ENCODE measurements at places on chromosomes 7 and 10.

- no peak for DNase-seq
These were observed 114.0 kb downstream of the RAB18 start for GRCh38 chr10:27618036-27618615.

GRCh38 chr10:58806970-58807628 is 294.4 kb downstream of the BICC1 start:
- no peak for DNase-seq

DNA sequence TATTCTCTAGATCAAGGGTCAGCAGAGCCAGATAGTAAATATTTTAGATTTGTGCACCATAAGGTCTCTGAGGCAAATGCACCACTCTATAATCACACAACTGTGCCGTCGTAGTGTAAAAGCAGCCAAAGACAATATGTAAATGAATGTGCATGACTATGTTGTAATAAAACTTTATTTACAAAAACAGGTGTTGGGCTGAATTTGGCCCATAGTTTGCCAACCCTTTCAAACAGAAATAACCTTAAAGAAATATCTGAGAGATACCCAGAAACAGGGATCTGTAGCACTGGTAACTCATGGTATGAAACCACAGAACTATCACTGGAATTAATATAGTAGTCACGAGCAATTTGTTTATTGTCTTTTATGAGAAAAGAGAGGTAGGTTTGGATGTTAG is 86.0 kb downstream of the ARID5B start:
- DNase-seq: no peak

DNA sequence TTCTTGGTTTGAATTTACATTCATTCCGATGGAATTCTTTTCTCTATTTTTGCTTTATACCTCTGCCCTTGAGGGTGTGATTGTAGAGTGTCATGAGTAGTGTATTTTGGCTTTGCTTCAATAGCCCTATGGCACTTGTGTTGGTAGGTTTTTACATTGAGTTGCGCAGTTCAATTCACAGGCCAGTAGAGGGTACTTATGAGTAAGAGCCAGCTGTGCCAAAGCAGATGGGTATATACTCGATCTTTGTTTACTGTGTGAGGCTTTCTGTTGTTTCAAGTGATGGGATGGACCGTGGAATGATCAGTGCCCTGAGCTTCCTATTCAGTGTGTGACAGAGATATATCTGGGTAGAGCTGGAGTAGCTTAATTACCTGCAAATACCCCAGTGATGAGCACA is 4.3 kb upstream of the AKR1C3 start:
- no peak for DNase-seq

DNA sequence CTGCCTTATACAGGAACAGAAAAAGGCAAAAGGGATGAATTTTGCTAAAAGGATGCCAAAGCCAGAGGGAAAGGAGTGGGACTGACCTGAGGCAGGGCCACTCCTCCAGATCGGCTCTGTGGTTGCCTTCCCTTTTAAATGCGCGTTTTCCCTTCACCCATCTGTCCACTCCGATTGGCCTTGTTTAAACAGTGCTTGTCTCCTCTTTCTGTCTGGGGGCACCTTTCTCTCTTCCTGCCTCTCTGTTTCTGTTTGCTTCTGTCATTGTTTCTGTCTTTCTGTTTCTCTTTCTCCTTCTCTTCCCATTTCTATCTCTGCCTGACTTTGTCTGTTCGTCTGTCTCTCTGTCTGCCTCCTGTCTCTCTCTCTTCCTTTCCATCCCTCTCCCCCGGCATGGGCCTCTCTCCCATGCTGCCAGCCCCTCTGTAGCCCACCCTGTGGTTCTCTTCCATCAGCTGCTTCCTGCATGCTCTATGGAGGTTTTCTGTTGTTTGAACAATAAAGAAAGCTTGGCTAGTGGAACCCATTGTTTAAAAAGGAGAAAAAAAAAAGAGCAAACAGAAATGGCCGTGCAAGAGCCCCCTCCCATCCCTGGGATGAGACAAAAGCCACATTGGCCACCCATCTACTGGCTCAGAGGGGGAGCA is 29.5 kb upstream of the HSPB1 start:
- no peak for DNase-seq

DNA sequence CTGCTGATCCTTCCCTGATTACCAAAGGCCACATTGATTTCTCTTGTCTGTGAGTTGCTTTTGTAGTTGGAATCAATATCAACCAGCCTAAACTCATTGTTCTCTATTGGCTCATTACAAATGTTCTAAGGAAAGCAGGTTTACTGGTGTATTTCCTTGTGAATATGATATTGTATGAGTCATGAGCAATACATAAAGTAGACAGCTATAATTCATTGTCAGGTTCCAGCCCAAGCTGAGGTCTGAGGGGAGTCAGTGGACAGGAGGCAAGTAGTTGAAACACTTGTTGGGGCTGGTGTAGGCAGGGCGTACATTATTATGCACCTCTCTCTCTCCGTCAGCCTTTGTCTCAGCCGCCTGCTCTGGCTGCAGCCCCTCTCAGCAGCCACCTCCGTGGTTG is 451.7 kb downstream of the IPMK start:
- no peak for DNase-seq

DNA sequence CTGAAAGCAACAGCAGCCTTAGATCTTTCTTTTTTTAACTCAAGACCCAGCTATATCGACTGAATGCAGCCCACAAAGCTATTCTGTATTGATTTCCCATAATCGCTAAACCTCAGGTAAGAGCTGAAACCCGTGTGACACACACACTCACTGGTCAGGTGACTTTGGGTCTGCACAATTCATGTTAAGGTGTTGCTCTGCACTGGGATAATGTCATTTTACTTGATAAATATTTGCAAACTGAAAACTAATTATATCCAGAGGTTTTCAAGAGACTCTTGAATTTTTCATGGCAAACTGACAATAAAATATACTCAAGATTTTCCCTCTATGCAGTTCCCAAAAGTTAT is 33.1 kb downstream of the SCRN1 start:
- DNase-seq: no peak

DNA sequence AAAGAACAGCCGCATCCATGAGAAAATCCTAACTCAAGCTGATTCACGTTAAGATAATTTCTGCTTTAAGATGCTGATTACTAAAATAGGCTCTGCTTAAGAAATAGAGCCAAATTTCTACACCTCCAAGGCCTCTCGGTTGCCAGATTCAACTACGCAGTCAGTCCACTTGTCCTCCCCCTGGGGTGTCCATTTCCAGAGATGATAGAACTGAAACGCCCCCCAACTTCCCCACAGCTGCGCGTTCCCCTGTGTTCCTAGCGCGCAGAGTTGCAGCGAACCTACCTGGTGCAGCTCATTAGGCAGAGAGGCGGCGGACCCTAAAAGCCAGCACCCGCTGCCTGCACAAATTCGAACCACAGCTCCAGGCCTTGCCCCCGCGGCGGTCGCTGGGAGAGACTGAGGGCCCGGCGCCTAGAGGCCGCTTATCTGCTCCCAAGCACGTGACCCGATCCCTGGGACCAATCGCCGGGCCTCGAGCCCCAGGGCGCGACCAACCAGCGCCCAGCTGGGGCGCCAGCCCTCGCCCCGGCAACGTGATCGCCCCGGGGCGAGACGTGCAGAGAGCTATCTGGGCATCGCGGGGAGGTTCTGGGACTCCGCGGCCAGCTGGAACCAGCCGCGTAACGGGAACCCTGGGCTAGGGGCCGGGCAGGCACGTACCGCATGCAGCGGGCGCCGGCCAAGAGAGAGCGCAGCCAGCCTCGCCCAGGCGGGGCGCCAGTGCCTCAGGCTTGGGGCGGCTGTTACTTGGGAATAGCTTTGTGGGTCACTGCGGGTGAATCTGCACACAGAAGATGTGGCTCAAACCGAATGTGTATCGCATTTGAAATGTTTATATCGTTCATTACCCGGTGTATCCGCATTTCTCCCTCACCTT is at the start of gene PPP1R3C:
TSS of gene PPP1R3C (minus strand) at position 401 of the 880 bp plus-strand sequence. CDS start at position 299, 102 bp downstream.
- DNase-seq: no peak

GRCh38 chr10:74072503-74072902 is 74.6 kb downstream of the VCL start:
- no peak for DNase-seq

GRCh38 chr10:21919906-21920305 is 83.6 kb downstream of the DNAJC1 start:
- no peak for DNase-seq

DNA sequence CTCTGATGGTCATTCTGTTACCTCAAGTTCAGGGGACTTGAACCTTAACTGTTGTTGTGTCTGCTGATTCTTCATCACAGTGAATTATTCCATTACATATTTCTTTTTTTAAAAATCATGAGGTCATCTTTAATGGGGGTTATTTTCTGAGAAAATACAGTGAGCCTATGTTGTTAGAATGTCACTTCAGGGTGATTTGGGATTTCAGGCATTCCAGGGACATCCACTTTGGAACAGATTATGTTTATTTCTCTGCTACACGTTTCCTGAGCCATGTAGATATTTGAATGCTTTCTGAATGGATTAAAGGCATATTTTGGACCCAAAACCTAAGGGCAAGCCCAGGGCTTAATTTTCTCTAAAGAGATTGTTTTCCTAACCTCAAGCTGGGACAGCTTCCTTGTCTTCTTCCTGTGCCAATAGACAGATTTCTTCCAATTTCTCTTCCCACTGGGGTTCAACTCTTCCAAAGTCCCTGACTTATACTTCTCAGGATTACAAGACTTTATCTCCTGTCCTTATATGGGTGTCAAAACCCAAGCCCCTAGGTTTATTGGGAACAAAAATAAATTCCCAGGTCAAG is 271.7 kb downstream of the ARHGAP12 start:
- DNase-seq: no peak

DNA sequence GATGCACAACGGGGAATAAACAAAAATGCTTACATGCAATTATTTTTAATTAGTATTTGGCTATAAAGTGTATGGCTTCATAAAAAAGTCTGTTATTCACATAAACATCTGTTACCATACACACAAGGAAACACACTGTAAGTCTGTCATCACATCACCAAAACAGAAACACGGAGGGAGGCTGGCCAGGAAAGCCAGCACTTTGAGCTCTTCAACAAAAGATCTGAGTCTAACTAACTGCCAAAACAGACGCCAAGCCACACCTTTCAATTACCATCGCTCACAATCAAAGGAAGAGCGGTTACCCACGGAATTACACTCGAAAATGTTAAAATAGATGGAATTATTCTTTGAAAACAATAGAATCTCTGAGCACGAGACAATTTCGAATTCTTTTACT is 49.2 kb upstream of the MGMT start:
- no peak for DNase-seq

- no peak for DNase-seq
These were observed 40.5 kb upstream of the RHEB start for GRCh38 chr7:151560243-151560642.

DNA sequence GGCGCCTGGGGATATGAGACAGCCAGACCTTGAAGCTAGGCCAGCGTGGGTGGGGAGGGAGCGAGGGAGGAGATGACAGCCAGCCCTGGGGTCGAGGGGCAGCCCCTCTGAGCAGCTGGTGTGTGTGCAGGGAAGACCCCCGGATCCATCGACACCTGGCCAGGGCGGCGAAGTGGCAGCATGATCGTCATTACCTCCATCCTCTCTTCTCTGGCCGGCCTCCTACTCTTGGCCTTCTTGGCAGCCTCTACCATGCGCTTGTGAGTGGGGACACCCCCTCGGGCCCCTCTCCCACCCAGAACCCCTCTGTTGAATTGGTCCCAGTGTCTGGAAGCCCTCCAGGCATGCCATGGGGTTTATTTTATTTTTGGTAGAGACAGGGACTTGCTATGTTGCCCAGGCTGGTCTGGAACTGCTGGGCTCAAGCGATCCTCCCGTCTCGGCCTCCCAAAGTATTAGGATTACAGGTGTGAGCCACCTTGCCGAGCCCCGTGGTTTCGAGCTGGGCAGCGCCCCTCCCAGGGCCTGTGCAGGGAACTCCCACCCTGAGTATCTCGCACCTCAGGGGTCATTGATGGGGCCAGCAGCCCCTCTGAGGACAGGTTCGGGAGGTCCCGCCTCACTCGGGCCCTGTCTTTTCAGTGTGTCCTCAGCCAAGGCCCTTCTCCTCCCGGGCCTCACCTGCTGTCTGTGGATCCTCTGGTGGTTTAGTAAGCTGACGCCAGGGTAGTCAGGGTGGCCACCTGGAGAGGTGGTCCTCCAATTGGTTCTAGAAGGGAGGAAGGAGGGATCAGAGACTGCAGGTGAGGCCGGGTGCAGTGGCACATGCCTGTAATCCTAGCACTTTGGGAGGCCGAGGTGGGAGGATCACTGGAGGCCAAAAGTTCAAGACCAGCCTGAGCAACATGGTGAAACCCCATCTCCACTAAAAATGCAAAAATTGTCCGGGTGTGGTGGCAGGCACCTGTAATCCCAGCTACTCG is 3.8 kb downstream of the UPK3B start:
- no peak for DNase-seq

- no peak for DNase-seq
These were observed 12.3 kb downstream of the SH3PXD2A start for GRCh38 chr10:103843045-103843444.

DNA sequence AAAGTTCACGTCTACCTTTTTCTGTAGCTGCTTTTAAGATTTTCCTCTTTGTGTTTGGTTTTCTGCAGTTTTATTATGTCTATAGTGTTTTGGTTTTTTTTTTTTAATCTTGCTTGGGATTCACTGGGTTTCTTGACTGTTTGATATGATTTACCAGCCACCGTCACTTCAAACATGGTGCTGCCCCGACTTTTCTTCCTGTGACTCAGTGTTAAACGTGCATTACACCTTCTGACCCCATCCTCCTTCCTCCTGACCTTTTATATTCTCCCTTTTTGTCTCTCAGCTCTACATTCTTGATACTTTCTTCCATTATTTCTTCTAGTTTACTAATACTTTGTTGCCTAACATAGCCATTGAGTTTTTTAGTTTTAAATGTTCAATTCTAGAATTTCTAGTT is 61.5 kb downstream of the GNA12 start:
- no peak for DNase-seq

DNA sequence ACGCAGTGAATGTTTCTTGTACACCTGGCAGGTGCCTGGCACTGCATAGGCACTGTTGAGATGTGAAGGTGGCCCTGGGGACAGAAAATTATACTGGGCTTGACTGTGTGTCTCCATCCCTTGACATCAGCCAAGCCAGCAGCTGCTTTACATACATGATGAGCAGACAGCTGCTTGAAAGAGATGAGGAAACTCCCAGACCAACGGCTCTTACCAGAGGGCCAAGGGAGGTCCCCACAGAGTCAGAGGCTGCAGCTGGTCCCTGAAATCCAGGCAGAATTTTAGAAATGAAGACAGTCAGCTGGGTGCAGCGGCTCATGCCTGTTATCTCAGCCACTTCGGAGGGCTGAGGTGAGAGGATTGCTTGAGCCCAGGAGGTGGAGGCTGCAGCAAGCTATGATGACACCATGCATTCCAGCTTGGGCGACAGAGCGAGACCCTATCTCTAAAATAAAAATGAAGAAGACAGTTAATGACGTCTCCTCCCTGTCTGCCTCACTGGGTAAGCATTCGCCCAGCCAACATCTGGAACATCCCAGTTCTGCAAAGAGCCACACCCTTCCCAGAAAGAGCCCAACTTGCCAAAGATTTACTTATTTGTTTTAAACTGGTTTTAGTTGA is 17.6 kb downstream of the LIMK1 start:
- no peak for DNase-seq

DNA sequence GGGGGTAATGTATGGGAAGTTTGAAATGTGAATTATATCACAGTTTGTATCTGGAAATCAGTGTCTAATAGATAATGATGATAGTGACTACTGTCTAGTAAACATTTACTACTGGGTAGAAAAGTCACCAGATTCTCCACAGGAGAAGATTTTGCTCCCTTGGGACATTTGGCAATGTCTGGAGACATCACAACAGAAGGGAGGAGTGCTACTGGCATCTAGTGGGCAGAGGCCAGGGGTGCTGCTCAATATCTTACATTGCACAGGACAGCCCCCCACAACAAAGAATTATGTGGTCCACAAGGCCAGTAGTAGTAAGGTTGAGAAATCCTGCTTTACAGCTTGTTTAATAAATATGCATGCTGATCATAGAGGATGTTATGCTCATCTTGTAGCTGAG is 92.3 kb upstream of the PRPS1L1 start:
- no peak for DNase-seq

GRCh38 chr10:101322266-101323108 is 31.5 kb upstream of the BTRC start:
- no peak for DNase-seq
